ENCODE measurements at places on chromosomes 13 and 19.

- DNase-seq = peak; percentile 80
Observed at GRCh38 chr19:12639901-12640613, 26.5 kb downstream of the MAN2B1 start.

GRCh38 chr19:53906211-53907192 lies 2.6 kb upstream of the CACNG7 start:
- peak; percentile 61 for DNase-seq

- DNase-seq = no peak
Observed at GRCh38 chr13:43267916-43268315, 244.5 kb downstream of the DNAJC15 start.

GRCh38 chr13:107743526-107743925 lies 471.8 kb downstream of the LIG4 start:
- DNase-seq = no peak

GRCh38 chr19:35119578-35120155 lies 4.0 kb downstream of the FXYD3 start:
- DNase-seq = no peak

- DNase-seq = no peak
Observed at GRCh38 chr19:5515737-5516136, 52.0 kb downstream of the TINCR start.

DNA sequence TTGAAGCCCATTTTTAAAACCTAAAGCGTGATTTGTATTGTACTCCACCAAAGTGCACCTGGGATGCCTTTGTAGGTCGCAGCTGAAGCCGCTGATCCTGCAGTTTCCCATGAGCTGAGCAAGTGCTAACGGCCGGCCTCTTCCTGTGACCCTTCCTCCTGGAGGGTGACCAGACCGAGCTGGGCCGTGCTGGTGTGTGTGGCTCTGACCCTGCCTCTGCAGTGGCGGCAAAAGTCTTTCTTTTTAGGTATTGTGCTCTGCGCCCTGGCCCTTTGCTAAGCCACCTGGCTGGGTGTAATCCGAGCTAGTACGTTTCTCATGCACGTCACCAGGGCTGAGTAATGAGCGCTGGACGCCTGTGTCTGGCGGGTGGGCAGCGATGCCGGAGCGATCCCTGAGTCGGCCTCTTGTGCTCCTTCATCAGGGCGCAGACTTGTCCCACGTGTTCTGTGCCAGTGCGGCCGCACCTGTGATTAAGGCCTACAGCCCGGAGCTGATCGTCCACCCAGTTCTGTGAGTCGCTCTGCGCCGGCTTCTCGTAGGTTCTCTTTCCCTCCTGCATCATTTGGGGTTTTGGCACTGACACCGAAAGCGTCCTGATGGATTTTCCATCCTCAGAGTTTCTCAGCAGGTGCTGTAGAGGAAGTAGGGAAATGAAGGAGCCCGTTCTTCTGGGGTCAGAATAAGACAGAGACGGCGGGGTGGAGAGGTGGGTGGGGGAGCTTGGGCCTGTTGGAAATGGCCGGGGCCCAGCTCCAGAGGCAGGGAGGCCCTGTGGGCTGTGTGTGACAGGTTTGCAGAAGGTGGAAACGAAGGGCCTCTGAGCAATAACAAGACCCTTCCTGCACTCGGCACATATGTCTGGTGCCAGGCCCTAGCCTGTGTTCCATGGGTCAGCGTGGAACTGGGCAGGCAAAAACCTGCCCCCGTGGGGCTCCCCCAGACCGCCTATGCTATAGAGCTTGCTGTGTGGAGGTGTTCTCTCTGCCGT lies 9.7 kb downstream of the NAXD start:
- DNase-seq = no peak

DNA sequence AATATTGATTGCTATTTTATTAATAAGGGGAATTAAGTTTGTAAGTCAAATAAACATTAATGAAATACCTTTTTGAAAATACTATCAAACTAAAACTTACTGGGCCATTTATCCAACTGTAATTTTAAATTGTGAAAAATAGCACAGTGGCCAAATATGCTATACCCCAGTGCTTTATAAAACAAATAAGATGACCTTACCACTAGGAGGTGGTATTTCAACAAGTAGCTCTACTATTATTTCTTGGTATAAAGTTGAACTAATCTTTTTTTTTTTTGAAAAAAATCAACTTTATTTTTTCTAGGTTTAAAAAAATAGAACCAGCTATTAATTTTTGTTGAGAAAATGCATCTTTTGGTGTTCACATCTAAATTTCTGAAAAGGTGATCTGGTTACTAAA lies 14.7 kb downstream of the LACC1 start:
- DNase-seq = no peak

DNA sequence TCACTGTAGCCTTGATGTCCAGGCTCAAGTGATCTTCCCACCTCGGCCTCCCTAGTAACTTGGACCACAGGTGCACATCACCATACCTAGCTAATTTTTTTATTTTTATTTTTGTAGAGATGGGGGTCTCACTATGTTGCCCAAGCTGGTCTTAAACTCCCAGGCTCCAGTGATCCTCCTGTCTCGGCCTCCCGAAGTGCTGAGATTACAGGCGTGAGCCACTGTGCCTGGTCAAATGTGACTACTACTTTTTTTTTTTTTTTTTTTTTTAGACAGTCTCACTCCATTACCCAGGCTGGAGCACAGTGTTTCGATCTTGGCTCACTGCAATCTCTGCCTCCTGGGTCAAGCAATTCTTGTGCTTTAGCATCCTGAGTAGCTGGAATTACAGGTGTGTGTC lies 20.6 kb upstream of the COX7A1 start:
- no peak for DNase-seq

GRCh38 chr19:46812977-46813838 lies 24.8 kb upstream of the SLC1A5 start:
- no peak for DNase-seq

GRCh38 chr13:24243302-24243701 lies 66.1 kb upstream of the C1QTNF9 start:
- no peak for DNase-seq

DNA sequence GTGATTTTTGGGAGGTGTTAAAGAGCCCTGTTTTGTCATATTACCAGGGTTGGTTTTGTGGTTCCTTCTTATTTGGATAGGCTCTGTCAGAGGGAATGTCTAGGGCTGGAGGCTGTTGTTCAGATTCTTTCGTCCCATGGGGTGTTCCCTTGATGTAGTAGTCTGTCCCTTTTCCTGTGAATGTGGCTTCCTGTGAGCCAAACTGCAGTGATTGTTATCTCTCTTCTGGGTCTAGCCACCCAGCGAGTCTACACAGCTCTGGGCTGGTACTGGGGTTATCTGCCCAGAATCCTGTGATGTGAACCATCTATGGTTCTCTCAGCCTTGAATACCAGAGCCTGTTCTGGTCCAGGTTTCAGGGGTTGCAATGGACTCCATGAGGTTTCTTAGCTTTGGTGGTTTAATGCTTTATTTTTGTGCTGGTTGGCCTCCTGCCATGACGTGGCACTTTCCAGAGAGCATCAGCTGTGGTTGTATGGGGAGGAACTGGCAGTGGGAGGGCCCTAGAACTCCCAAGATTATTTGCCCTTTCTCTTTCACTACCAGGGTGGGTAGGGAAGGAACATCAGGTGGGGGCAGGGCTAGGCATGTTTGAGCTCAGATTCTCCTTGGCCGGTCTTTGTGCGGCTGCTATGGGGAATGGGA lies 78.8 kb downstream of the SPRY2 start:
- DNase-seq = no peak

GRCh38 chr19:4624733-4625362 lies 14.5 kb upstream of the TNFAIP8L1 start:
- no peak for DNase-seq

- no peak for DNase-seq
Observed at GRCh38 chr13:100434010-100434763, 154.4 kb downstream of the GGACT start.

DNA sequence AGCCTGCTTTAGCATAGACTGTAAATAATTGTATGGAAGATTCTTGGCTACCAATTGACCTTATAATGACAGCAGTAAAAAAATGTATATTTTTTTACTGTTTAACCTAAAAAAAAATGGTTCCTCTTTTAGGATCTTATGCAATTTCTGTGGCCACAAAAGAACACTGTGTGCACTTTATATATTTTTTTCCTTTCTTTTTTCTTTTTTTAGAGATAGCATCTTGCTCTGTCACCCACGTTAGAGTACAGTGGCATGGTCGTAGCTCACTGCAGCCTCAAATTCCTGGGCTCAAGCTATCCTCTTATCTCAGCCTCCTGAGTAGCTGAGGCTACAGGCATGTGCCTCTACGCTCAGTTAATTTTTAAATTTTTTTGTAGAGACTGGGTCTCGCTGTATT lies 6.1 kb downstream of the FLT3 start:
- DNase-seq = no peak

DNA sequence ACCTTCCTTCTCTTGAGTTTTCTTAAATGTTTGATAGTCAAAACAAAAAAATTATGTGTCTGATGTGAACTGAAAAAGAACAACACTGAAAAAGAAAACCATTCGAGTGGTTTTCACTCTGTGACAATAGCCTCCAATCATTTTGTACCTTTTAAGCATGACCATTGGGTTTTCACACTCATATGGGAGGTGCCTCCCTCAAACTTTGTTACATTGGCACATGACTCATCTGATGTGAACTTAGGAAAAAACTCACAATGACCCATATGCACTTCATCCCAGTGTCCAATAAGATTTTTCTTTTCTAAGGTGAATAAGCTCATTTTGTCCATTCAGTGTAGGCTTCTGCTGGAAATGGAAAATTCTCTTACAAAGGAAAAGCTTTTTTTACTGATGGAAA lies 66.6 kb upstream of the XPO4 start:
- no peak for DNase-seq

DNA sequence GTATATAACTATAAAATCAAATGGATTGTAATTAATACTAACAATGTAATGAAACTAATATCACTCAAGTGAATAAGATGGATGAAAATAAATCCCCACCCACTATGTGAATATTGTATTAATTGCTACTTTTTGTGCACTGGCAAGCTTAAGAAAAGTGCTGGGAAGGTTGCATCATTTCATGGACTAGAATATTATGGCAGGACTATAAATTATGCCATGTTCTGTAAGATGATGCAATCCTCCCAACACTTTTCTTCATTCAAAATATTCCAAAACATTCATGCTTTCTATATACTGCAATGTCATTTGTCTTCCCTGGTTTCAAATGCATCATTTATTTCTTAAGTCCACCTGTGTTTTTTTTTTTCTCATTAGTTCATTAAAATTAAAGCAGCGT lies 457.6 kb upstream of the GPC6 start:
- DNase-seq = no peak

DNA sequence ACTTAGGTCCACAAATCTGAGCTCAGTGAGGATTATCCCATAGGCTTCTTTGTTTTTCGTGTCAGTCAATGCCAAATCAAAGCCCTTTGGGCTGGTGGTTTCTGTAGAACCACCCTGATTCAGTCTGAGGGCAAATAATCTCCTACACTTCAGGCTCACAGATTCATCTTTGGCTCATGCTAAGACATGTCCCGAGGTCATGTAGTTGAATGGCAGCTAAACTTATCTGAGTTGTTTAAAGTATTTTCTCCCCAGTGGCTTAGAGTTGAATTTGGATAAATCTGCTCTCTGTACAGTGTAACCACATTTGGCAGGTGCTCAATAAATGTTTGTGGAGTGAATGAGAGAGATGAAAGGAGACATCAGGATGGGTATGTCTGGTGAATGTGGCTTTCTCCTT lies 13.1 kb upstream of the SLC25A42 start:
- DNase-seq = no peak

DNA sequence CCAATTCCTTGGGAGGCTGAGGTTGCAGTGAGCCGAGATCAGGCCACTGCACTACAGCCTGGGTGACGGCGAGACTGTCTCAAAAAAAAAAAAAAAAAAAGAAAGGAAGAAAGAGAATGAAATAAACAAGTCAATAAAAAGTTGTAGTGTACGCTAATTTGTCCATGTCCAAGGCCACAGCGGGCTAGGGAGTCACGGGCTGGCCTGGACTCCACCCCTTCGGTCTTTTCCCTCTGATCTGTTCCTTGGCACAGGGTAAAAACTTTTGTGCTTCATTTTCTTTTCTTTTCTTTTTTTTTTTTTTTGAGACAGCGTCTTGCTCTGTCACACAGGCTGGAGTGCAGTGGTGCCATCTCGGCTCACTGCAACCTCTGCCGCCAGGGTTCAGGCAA lies 19.4 kb upstream of the MKNK2 start:
- no peak for DNase-seq

GRCh38 chr13:53822136-53822535 lies 793.5 kb downstream of the OLFM4 start:
- DNase-seq = no peak

- DNase-seq = no peak
Observed at GRCh38 chr13:46587807-46588418, 34.9 kb downstream of the LRCH1 start.

- no peak for DNase-seq
Observed at GRCh38 chr13:96491103-96491502, 401.2 kb downstream of the HS6ST3 start.

GRCh38 chr19:16456652-16457194 lies 15.0 kb downstream of the EPS15L1 start:
- no peak for DNase-seq

GRCh38 chr13:30355384-30355699 lies 48.0 kb upstream of the KATNAL1 start:
- DNase-seq = no peak

DNA sequence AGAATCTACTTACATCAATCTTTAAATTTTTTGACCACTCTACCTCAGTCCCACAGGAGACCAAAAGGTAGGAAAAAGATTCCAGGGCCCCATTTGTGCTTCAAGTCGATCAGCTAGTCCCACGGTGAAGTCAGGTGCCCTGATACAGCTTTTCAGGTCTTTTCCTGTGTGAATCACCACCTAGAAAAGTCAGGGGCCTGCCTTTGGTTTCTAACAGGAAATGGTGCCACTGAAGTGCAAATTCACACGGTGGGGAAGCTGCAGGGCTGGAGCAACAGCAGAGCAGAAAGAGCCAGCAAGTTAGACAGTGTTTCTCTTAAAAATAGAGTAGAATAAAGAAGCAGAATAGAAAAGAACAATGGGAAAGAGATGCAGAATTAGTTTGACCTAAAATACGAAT lies 107.5 kb downstream of the KLF12 start:
- no peak for DNase-seq

DNA sequence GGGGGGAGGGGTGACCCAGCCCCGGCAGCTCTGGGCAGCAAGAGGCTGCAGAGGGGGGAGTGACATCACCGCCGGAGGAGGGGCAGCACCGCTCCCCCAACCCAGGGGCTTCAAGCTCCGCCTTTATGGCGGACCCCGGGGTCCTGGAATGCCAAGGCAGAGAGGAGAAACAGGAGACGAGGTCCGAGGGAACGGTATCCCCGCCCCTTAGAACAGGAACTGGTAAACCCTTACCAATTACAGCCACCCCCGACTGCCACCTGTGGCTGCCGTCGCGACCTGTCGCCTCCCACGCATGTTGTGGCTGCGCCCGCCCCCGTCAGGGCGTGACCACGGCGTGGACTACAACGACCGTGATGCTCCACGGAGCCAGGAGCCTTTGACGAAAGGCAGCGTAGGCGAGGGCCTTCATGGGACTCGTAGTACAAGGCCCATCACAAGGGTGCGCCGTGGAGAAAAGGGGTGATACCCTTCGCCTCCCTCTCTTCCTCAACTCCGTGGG lies 4.1 kb upstream of the KCNC3 start:
- DNase-seq = peak; percentile 97

- no peak for DNase-seq
Observed at GRCh38 chr13:99749271-99750019, 222.1 kb downstream of the ZIC5 start.

- no peak for DNase-seq
Observed at GRCh38 chr13:109144693-109145437, 515.5 kb downstream of the MYO16 start.

Data from dorsolateral prefrontal cortex (tissue), 122 donors.